ENCODE measurements at places on chromosomes 12 and 14.

GRCh38 chr12:120404271-120404670 is 33.6 kb upstream of the COX6A1 start:
- DNase-seq = no peak

GRCh38 chr12:121065345-121065744 is 26.3 kb upstream of the OASL start:
- DNase-seq = no peak

DNA sequence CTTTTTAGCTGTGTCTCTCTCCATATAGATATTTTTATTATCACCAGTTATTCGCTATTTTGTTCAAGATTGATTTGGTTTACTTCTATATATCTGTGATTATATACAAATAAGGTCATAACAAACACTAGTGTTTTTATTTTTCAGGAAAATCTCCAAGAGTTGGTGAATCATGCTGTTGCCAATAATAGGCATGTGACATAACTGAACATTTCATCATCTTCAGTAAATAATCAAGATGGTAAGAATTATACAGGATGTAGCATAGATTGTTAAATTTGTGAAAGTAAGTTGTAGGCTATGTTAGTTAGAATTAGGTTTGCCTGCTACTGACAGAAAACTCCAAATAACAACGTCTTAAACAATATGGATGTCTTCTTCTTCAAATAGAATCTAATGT is 240.9 kb upstream of the PDE3A start:
- no peak for DNase-seq

GRCh38 chr14:90732139-90732538 is 84.1 kb downstream of the TTC7B start:
- no peak for DNase-seq

DNA sequence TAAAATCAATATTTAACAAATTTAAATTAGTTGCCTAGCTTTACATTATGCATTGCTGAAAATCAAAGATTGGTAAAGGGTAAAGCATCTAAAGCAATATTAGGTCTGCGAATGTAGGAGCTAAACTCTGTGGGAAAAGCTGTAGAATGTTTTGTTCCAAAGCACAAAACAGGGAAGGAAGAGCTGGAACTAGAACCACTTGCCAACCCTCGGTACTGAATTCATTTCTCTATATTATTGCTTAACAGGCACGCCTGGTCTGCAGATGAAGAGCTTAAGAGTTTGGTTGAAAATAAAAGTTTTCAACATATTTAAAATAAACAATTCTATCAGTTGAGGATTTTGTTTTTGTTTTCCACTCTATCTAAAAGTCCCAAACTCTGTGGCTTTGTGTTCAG is 1252.8 kb upstream of the SEL1L start:
- DNase-seq = no peak

GRCh38 chr12:131986910-131987309 is 37.2 kb downstream of the EP400 start:
- no peak for DNase-seq

GRCh38 chr12:76569685-76570604 is 10.4 kb upstream of the OSBPL8 start:
- DNase-seq = no peak

GRCh38 chr12:102596031-102596430 is 115.7 kb upstream of the IGF1 start:
- no peak for DNase-seq

- DNase-seq = no peak
Measured at GRCh38 chr12:109329686-109330085, 18.0 kb upstream of the MYO1H start.

DNA sequence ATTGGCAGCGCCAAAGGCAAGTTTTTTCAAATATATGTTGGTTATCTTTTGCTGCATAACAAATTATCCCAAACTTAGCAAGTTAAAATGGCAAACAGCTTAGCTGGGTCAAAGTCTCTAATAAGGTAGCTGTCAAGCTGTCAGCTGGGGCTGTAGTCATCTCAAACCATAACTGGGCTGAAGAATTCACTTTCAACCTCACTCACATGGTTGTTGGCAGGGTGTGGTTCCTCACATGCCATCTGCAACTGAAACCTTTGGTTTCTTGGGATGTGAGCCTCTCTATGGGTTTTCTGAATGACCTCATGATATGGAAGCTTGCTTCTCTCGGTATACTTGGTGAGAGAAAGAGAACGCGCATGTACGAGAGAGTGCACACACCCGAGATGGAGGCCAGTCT is 125.4 kb downstream of the LRIG3 start:
- DNase-seq = no peak

DNA sequence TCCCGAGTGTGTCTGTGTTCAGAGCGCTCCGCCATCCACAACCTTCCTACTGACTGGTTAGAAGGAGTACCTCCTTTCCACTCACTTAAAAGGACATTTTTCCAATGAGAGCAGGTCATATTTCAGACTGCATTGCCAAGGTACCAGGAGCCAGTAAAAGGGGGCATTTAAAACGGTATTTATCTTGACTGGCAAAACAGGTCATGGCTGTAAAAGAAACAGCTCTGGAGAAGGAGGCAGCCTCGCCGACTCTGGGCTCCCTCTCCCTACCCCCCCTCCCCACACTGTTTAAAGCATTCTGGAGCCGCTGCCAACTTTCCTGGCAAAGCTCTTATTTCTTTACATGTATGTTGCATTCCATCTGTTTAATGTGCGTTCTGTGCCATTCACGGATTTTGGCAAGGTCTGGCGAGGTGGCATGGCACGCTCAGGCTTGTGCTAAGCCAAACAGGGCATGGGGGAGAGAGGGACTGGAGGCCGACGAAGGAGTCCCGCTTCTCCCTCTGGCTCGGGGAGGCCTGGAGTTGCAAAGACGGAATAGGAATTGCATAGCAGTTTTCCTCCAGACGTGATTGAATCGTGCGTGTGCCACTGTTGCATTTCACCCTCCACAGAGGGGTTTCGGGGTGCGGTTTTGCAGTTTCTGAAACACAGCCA is 41.2 kb upstream of the MED13L start:
- DNase-seq = no peak

- no peak for DNase-seq
Measured at GRCh38 chr14:101039031-101039754, 135.7 kb upstream of the RTL1 start.

- DNase-seq = no peak
Measured at GRCh38 chr14:61368114-61368710, 46.8 kb downstream of the PRKCH start.

GRCh38 chr12:78568321-78569020 is 296.1 kb upstream of the SYT1 start:
- DNase-seq = no peak

- DNase-seq = no peak
Measured at GRCh38 chr12:42704810-42705401, 115.4 kb upstream of the PRICKLE1 start.

GRCh38 chr14:64817631-64818030 is 62.1 kb downstream of the SPTB start:
- DNase-seq = no peak

DNA sequence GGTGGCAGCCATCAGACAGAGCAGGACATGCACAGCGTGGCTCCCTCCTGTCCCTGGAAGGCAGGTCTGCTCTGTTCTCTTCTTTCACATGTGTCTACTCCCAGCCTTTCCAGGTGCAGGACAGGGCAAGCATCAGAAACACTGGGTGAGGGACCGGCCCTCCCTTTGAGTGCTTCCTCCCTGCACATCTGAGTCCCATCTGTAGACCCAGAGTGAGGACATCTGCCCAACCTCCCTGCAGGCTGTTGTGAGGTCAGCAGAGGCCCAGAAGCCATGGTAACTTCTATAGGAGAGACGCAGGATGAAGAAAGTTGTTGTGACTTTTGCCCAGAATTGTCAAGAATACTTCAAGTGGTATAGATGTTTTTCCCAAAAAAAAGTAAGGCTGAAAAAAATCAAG is 282.7 kb downstream of the CACNA1C start:
- no peak for DNase-seq

DNA sequence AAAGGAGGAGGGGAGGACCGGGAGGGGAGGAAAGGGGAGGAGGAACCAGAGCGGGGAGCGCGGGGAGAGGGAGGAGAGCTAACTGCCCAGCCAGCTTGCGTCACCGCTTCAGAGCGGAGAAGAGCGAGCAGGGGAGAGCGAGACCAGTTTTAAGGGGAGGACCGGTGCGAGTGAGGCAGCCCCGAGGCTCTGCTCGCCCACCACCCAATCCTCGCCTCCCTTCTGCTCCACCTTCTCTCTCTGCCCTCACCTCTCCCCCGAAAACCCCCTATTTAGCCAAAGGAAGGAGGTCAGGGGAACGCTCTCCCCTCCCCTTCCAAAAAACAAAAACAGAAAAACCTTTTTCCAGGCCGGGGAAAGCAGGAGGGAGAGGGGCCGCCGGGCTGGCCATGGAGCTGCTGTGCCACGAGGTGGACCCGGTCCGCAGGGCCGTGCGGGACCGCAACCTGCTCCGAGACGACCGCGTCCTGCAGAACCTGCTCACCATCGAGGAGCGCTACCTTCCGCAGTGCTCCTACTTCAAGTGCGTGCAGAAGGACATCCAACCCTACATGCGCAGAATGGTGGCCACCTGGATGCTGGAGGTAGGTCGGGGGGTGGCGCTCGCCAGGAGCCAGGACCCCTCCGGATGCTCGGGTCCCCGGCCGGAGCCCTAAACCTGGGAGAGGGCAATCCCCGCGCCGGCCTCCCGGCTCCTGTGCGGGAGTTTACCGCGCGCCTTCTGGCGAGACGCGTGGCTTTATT is at the start of gene CCND2:
Gene CCND2, plus strand, starts transcription at position 111 of the 744 bp plus-strand sequence. Its CDS starts 279 bp downstream, at position 390.
- DNase-seq = no peak

GRCh38 chr14:22311636-22312035 is 277.4 kb downstream of the DAD1 start:
- DNase-seq = no peak

DNA sequence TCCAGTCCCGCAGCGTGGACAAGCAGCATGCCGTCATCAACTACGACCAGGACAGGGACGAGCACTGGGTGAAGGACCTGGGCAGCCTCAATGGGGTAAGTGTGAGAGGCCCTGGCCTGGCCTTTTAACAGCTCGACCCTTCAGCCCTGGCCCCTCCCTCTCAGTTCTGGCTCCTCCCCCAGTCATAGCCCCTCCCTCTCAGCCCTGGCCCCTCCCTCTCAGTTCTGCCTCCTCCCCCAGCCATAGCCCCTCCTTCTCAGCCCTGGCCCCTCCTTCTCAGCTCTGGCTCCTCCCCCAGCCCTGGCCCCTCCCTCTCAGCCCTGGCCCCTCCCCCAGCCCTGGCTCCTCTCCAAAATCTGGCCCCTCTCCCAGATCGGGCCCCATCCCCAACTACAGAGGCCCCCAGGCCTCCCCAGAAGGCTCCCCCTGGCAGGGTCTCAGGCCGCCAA is 11.2 kb downstream of the CEP170B start:
- DNase-seq = no peak

DNA sequence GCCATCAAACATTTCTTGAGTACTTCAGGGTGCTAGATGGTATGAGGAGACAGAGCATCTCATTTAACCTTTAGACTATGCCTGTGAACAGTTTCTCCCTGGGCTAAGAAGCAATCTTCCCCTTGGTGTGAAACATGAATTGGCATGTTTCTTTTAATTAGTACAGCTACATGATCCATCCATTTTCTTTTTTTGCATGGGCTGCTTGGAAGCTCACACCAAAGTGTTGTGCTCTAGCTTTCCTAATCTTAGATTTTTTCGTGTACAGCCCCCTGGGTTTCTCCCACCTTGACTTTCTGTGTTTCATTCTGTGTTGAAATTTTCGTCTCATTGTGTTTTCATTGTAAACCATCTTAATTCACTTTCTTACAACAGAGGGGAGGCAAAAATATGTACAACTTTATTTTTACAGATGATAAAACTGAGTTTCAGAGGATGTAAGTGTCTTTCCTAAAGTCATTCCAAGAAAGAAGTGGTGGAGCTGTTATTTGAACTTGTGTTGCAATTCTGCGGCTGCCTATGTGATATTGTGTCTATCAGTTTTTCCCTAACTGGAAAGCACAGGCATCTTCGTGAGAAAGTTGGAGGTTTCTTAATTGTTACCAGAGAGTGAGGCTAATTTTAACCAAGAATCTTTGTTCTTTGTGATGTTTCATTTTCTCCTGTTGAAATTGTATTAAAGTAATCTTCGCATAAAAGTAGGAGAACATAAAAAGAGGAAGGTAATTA is 64.5 kb downstream of the DAAM1 start:
- no peak for DNase-seq

DNA sequence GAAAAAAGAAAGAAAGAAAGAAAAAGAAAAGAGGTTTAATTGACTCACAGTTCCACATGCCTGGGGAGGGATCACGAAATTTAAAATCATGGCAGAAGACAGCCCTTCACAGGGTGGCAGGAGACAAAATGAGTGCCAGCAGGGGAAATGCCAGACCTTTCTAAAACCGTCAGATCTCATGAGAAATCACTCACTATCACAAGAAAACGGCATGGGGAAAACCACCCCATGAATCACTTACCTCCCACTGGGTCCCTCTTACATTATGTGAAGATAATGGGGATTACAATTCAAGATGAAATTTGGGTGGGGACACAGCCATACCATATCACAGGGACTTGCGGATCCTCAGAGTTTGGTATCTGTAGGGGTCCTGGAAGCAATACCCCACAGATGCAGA is 16.3 kb upstream of the EGLN3 start:
- no peak for DNase-seq

- DNase-seq = no peak
Measured at GRCh38 chr14:23366426-23366921, 1.5 kb upstream of the EFS start.

DNA sequence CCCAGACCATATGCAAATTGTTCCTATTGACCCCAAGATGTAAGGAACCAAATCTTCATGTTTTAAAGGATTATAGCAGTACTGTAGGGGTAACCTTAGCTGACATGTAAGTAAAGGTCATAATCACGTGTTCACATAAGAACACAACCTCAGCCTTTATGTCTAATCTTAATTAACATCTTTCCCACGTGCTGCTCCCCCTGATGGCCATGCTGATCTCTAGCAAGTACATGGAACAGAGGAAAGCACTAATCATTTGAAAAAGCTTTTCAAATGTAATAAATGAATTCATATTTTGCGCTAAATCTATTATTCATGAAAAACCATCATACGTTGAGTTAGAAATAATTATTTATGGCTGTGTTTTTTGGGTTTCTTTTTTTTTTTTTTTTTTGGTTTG is 30.5 kb upstream of the ITPR2 start:
- no peak for DNase-seq

Data from esophagus squamous epithelium (tissue), 5 donors.